Islet precursor cell (in vitro differentiated cells): ENCODE measurements at places on chromosomes 3 and 15.

DNA sequence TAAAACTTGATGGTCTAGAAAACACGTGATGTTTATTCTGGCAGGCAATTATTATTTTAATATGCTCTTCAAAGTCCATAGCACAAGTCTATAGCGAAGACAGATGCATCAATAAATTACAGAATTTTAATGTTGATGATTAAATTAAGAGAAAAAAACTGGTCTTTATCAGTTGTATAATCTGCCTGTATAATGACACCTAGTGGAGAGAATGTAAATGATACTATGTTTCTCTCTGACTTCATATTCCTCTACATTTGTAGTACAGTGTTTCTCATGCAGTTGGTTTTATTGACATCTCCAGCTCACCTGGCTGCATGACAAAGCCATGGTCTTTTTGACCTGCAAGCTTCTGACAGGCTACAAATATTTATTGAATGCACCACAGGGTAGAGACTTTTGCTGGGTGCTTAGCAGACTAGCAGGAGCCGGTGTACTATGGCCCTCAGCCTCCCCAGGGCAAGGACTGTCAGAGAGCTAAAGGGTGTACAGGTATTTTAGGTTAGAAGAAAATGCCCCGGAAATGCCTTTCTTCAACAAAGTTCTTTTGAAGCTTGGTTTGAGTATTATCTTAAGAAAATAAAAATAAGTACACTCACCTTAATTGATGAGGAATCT is 289.9 kb downstream of the GAP43 start:
- DNase-seq, result no peak

- no peak for DNase-seq
Observed at GRCh38 chr3:138908846-138909245, 38.1 kb downstream of the FOXL2 start.

- peak; percentile 88 for DNase-seq
Observed at GRCh38 chr3:123383091-123384053, 65.5 kb downstream of the ADCY5 start.

DNA sequence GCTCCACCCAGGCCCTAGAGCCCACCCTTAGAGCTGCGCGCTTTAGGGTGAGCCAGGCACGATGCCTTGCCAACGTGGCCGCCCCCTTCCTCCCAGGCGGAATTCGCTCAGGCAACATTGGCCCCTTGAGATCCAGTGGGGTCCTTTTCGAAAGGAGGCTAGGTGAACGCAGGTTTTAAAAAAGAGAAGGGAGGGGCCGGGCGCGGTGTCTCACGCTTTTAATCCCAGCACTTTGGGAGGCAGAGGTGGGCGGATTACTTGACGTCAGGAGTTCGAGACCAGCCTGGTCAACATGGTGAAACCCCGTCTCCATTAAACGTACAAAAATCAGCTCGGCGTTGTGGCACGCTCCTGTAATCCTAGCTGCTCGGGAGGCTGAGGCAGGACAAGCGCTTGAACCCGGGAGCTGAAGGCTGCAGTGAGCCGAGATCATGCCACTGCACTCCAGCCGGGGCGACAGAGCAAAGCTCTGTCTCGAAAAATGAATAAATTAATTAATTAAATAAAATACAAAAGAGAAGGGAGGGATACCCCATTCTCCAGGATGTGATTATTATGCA is 984 bp upstream of the RPP25 start:
- no peak for DNase-seq

GRCh38 chr3:124315215-124316033 is 323.5 kb upstream of the ROPN1 start:
- DNase-seq, result peak; percentile 70

DNA sequence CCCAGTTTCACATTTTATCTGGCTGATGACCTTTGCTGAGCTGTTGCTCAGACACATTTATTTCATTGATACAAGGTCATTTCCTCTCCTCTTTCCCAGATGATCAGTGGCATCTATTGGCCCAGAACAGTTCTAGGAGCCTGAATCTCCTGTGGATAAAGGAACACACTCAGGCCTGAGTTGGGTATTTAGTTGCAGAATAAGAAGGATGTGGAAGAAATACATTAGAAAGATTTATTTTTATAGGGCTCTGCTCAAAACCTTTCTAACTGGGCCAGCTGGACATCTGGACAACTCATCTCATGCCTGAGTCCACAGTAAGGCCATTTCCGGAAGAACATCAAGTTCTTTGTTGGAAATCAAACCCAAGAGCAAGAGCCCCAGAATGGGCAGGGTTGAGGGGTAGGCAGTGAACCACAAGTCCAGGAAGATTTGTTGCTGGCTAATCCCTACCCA is 19.7 kb upstream of the MFGE8 start:
- no peak for DNase-seq

DNA sequence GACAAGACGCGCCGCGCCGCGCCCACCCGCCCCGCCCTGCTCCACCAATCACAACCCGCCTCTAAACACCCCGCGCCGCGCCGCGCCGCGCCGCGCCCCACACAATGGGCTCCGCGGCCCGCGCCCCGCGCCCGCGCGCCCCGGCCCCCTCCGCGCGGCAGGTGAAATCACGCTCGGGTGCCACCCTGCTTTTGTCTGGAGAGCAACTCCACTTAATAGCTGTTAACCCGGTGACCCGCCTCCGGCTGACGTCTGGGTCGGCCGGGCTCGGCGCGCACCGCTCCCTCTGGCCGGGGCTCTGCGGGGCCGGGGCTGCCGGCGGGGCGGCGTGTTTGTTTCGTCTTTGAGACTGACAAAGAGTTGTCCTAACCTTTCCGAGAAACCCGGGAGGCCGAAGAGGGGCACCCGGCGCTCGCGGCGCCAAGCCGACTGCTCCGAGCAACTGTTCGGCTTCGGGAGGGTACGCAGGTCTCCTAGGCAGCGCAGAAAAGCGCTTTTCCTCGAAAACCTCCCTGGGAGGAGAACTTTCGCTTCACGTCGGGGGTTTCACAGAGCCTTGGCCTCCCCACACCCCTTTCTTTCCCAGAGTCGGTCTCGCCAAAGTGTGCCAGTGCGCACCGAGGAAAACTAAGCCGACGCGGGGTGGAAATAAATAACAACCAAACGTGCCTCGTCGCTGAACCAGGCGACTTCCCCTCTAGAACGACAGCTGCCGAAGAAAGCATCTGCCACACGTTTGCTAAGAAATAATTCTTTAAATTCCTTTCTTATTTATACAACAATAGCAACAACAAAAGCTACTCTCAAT is 518.4 kb downstream of the FOXP1 start:
- DNase-seq, result peak; percentile 80

DNA sequence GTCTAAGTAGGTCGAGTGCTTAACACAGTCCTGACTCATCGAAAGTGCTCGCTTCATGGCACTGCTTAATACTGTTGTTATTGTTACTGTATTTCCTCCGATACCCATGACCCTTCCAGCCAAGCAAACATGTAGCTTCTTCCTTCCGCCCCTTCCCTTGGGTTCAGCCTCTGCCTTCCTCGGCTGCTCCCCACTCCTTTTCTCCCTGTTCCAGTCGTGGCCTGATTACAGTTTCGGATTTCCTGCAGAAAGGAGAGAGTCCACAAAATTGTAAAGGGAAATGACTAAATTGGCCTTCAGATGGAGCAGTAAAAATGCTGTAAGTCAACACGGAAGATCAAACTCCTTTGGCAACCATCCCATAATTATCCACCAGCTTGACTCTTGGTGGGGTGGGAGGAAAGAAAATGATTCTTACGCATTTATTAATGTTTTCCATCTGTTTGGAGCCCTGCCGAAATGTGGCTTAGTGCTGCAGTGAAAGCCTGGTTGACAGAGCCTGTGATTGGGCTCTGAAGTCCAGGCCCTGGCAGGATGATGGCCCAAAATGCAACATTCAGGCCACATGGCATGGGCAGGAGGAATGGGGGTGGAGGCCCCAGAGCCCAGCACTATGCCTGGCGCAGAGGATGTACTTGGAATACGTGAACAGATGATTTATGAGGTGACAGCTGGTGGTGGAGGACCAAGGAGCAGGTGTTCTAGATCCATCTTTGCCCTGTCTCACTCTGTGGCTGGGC is 37.6 kb downstream of the FAM3D start:
- DNase-seq, result no peak

DNA sequence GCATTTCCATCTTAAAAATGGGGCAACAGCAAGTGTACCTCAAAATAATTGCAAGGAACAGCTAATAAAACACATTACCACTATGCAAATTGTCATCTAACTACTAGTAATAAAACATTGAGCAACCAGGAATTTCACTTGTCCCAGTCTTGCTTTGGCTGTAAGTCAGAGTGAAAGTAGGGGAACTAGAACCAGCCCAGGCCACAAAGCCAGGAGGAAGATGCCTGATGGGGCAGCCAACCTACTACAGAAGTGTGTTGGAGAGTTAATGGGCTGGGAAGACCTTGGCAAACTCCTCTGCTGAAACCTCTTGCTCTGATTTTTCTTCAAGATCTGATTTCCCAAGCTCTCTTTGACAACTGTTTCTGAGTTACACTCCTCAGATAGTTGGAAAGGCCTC is 40.2 kb upstream of the LPP start:
- no peak for DNase-seq

- DNase-seq, result no peak
Observed at GRCh38 chr3:182117583-182117982, 405.9 kb downstream of the SOX2 start.

- peak; percentile 48 for DNase-seq
Observed at GRCh38 chr3:195825857-195826804, 14.4 kb upstream of the MUC4 start.

DNA sequence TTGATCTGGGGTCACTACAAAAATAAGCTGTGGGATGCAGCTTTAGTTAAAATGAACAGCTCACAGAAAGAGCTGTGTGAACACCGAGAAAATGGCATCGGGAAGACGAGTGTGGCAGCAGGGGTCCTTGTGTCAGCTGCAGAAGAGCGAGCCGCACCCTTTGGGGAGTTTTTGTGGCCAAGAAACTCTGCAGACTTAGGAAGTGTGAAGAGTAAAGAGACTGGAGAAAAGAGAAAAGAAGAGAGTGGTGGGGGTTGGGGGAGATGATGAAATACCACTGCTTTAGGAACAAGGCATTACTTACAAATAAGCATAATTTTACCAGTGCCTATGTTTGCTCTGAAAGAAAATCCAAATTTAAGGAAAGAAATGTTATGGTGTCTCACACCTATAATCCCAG is 147.8 kb downstream of the LRRC28 start:
- DNase-seq, result no peak

GRCh38 chr3:42133500-42134298 is 42.5 kb downstream of the TRAK1 start:
- DNase-seq, result no peak

DNA sequence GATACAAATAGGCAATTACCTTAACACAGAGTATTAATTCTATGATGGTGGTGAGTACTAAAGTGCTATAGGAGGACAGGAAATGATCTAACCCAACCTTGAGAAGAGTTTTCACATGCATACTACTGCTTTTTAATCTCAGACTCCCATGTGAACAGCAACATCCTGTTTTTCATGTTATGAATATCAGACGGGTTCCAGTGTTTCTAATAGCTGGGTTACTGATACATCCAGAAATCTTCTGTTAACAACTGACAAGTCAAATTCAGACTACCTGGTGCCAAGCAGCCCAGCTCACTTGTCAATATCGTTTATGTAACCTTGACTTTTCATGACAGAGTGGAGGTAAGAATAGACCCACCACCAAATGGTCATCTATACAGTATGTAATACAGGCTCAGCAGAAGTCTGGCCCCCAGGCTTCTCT is 220.2 kb upstream of the COL8A1 start:
- DNase-seq, result no peak

GRCh38 chr3:1103525-1103924 is 10.7 kb downstream of the CNTN6 start:
- DNase-seq, result no peak

DNA sequence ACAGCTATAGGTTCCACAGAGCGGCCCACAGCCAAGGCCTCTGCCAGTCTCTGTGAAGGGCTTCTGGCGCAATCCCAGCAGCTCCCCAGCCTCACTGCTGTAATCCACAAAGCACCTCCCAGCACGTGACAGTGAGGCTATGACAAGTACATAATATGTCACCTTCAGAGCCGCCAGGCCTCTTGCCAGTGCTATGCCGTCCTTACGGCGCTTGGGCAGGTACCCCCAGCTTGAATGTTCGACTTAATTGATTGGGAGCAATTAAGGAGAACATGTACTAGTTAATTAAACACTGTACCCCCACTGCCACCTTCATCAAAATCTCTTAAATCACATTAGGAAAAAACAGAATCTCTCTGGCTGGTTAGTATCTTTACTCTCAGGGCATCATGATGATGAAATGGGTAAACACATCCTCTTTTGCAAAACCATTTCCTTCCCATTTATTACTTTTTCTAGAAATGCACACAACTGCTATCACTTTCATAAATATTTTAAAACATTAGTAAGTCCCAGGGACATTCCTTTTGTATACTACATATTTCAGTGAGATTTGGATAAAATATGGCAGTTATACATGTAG is 169.9 kb downstream of the XXYLT1 start:
- no peak for DNase-seq
